ENCODE measurements at places on chromosomes 4 and X.
A peak's percentile ranks its signal among the peaks of the same experiment; 100 is the strongest.

GRCh38 chr4:4836044-4836443 lies 23.4 kb upstream of the MSX1 start:
- DNase-seq = no peak

- no peak for DNase-seq
These were observed 8.2 kb upstream of the TRAM1L1 start for GRCh38 chr4:117093571-117093970.

DNA sequence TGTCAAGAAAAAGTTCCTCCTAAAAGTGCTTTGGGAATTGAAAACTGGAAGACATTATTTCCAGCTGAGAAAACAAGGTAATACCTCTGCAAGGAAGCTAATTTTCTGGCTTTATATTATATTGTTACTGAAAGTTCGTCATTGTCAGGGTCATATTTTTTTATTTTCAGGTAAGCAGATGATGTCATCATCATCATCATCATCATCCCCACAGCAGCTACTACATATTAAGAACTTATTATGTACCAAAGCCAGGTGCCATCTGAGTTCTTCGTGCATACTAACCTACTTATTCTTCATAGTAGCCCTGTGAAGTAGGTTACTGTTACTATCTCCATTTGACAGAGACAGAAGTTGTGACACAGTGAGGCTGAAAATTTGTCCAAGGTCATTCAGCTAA lies 52.9 kb upstream of the MND1 start:
- DNase-seq = no peak

DNA sequence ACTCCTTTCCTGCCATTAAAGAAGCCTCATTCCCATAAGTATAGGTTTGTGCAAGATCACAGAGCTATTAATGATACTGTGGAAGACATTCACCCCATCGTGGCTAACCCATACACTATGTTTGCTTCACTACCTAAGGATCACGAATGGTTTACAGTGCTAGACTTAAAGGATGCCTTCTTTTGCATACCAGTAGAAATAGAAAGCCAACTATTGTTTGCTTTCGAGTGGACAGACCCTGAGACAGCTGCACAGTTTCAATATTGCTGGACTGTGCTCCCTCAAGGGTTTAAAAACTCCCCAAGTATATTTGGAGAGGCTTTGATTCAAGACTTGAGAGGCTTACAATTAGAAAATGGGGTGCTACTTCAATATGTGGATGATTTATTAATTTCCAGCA lies 16.0 kb upstream of the PAPSS1 start:
- DNase-seq = no peak

GRCh38 chrX:46500054-46500453 lies 45.2 kb downstream of the ZNF674 start:
- peak; percentile 14 for DNase-seq

GRCh38 chrX:115589419-115589818 lies 28.4 kb downstream of the PLS3 start:
- DNase-seq = no peak

DNA sequence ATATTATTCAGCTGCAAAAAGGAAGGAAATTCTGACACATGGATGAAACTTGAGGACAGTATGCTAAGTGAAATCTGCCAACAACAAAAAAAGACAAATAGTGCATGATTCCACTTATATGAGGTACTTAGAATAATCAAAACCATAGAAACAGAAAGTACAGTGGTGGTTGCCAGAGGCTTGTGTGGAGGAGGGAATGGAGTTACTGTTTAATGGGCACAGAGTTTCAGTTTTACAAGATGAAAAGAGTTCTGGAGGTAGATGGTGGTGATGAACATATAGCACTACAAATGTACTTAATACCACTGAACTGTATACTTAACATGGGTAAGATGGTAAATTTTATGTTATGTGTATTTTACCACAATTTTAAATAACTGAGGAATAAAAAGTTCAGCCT lies 212.0 kb upstream of the KLF3 start:
- no peak for DNase-seq

GRCh38 chr4:26819478-26820095 lies 41.1 kb upstream of the STIM2 start:
- DNase-seq = no peak

DNA sequence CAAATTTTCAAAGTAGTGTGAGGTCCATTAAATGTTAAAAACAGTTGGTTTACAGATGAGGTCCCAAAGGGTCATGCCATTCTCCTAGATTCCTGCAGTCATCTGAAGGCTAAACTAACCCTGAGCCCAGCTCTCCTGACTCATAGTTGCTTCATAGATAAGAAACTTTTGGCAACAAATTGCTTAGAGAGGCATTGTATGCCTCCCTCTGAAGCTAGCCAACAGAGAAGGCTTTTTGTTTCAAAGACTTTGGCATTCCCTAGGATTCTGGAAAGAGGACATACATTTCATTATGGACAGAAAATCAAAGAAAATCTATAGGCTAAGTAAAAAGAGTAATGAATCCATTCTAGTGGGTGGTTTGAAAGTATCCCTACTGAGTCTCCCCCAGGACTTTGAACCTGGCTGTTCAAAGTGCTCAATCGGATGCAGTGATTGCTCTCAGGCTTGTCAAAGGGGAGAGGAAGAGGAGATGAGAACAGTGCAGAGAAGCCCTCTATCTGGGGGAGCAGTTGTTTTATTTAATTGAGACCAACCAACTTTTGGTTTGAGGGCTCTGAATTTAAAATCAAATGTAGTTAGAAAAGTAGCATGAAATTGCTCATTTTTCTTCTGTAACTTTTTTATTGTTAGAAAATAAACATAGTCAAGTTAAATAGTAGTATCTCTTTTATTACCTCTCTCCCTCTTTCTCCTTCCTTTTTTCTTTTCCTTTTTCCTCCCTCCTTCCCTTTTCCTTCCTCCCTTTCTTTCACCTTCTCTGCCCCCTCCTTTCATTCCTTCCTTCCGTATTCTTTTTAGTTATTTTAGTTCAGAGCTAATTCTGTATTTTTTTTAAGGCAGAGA lies 72.3 kb upstream of the ZNF518B start:
- peak; percentile 41 for DNase-seq

DNA sequence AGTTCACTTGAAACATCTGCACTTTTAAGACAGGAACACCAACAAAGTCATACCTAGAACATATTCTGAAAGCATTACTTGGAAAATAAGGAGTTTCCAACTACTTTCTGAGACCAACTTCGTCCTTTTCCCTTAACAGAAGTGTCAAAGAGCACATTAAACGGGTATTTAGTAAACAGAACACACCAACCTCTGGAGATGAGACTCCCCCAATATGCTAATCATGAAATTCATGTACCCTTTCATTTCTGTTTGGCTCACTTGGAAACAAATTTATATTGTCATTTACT lies 69.2 kb downstream of the NOCT start:
- DNase-seq = peak; percentile 82

DNA sequence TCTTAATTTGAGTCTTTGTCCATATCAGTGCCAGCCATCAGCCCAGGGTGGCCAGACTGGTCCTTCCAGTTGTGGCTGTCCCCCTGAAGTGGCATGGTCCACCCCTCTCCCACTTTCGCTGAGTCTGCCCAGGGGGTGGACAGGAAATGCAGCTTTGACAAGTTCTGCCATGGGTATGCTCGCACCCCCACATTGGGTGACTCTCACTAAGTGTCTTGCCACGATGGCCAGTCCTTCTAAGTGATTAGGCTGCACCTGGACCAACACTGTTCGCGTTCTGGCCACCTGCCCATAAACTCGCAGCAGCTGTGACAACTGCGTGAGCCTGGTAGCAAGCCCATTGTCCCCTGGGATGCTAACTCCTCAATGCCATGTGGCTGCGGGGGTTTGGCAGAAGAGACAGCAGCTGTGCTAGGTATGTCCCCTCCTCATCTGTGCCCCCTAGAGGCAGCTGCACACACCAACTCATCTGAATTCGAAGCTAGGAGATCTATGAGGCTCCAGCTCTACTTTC lies 10.0 kb upstream of the LNX1 start:
- DNase-seq = peak; percentile 53

GRCh38 chrX:154040863-154041262 lies 21.2 kb upstream of the IRAK1 start:
- no peak for DNase-seq

Data from OCI-M1 (cell line).